ENCODE measurements at places on chromosomes 6 and 20. TPM values are rescaled to one million over a fixed set of nuclear protein-coding genes. Genes with fewer than 3 reads are reported as not detected.

EIF6 gene
- 54.6 TPM for total RNA-seq

PRL gene
- total RNA-seq, result not detected

IFNGR1 gene
- total RNA-seq, result 41.1 TPM

TXLNB gene
- total RNA-seq, result 0.25 TPM

MACROD2 gene
- total RNA-seq, result 41.8 TPM

EHMT2 gene
- total RNA-seq, result 65.6 TPM

APCDD1L gene
- not detected for total RNA-seq

RBM24 gene
- total RNA-seq, result 26.1 TPM

SLC22A1 gene
- not detected for total RNA-seq

FAM83C gene
- not detected for total RNA-seq

TFAP2D gene
- total RNA-seq, result 0.49 TPM

PRDM13 gene
- total RNA-seq, result not detected

RIPOR3 gene
- total RNA-seq, result 0.98 TPM

SMOC2 gene
- total RNA-seq, result 3.2 TPM

GNMT gene
- 0.74 TPM for total RNA-seq

SUMO4 gene
- 4.2 TPM for total RNA-seq

STMND1 gene
- total RNA-seq, result 0.25 TPM

C4A gene
- 14.5 TPM for total RNA-seq

TPMT gene
- 4.2 TPM for total RNA-seq

ZNF76 gene
- 12.0 TPM for total RNA-seq

BEND6 gene
- total RNA-seq, result 14.5 TPM

PEX6 gene
- 15.7 TPM for total RNA-seq

OTOR gene
- total RNA-seq, result under 0.01 TPM

C6orf141 gene
- total RNA-seq, result 0.74 TPM

SAMD5 gene
- 10.3 TPM for total RNA-seq

MAP3K5 gene
- 12.0 TPM for total RNA-seq

STK38 gene
- total RNA-seq, result 12.3 TPM

CST5 gene
- total RNA-seq, result not detected

EPM2A gene
- 16.2 TPM for total RNA-seq

THEMIS gene
- total RNA-seq, result 0.25 TPM

TFAP2C gene
- 3.9 TPM for total RNA-seq

BPIFB1 gene
- total RNA-seq, result not detected

EEF1A2 gene
- total RNA-seq, result 209 TPM

BPIFA1 gene
- not detected for total RNA-seq

MYCT1 gene
- 3.0 TPM for total RNA-seq

UTRN gene
- 34.9 TPM for total RNA-seq

SRSF12 gene
- total RNA-seq, result 27.5 TPM

Data from temporal lobe (tissue), 4 donors.